ENCODE measurements at places on chromosomes 5 and 9. TPM values are rescaled to one million over a fixed set of nuclear protein-coding genes. Genes with fewer than 3 reads are reported as not detected.

DNA sequence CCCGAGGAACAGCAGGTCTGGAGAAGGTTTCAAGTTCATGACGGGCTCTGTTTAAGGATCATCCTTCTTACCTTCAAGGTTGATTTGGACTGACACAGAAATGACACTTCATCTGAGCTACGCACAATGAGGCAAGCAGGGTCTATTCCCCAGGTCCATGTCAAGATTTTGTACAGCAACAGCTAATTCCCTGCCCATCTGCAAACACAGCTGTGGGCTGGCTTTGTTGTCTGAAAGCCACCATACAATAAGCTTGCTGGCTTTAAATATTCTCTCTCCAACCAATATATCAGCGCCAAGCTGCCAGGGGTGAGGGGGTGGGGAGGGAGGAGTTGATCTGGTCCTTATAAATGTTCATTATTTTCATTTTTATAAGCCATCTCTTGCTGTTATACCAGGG, 92.0 kb downstream of the OTULIN start:
- H3K4me3 ChIP-seq: no peak overlapping the region
- no peaks in the 10 kb centered on the region for H3K27me3 ChIP-seq
- DNase-seq: no peak
- no peak overlapping the region for H3K27ac ChIP-seq

- no peak for DNase-seq
- H3K4me3 ChIP-seq: no peak overlapping the region
- H3K4me1 ChIP-seq: no peaks in the 10 kb centered on the region
- peaks cover 11% of the 10 kb centered on the region for H3K27me3 ChIP-seq
- H3K36me3 ChIP-seq: no peaks in the 10 kb centered on the region
Measured at GRCh38 chr5:175275748-175276147, 168.2 kb downstream of the DRD1 start.

HACD4 gene
- total RNA-seq: 4.0 TPM

DNA sequence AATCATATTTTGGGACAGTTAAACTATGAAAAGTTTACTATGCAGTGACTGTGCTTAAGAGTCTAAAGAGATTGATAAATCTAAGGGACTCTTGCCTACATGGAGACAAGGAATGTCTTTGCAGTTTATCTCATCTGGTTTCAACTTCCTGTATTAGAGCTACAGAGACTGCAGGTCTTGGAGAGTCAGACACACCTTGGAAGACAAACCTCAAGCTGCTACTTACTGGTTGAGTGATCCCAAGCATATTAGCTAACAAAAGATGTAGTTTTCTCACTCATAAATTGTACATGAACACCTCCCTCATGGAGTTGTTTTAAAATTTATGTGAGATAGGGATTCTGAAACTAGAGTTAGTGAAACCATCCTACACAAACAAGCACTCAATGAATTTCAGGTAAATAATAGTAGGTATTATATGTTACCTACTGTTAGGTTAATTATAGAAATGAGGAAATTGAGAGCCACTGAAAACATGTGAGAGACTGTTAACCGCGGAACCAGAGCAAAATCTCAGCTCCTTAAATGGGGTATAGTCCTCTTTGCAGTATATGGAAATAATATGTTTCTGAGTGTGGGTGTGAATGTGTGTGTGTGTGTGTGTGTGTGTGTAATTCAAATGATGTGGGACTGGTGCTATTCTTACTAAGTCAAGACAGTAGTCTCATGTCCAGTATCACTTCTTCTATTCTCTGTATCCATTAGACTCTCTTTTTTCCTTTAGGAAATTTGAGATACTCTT, 752.1 kb downstream of the DTWD2 start:
- no peak overlapping the region for H3K4me3 ChIP-seq
- H3K36me3 ChIP-seq: no peaks in the 10 kb centered on the region
- no peak overlapping the region for H3K27ac ChIP-seq
- no peaks in the 10 kb centered on the region for H3K27me3 ChIP-seq

DNA sequence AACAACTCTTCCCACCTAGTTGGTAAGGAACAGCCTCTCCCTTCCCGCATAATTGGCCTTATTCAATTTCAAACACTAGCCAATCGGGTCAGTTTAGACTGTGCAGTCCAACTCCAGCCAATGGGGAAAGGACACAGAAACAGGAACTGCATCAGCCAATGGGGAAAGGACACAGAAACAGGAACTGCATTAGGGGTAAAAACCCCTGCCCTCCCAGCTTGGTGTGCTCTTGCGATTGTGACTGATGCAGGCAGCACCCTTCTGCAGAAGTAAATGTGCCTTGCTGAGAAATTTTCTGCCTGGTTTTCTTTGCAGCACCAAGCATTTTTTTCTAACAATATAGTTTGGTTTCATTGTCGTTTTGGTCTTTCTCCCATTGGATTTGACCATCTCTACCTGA, 8.5 kb upstream of the GLT6D1 start:
- no peak overlapping the region for H3K27ac ChIP-seq
- H3K27me3 ChIP-seq: peaks cover 4% of the 10 kb centered on the region
- H3K4me1 ChIP-seq: no peaks in the 10 kb centered on the region

- H3K27ac ChIP-seq: no peak overlapping the region
- DNase-seq: no peak
- no peaks in the 10 kb centered on the region for H3K4me1 ChIP-seq
- peaks cover 3% of the 10 kb centered on the region for H3K27me3 ChIP-seq
- no peak overlapping the region for H3K4me3 ChIP-seq
Measured at GRCh38 chr5:88085462-88085861, 183.2 kb downstream of the TMEM161B start.
